ENCODE measurements at places on chromosomes 16 and 17.

- DNase-seq = no peak
Measured at GRCh38 chr17:54864070-54864469, 36.6 kb upstream of the TOM1L1 start.

DNA sequence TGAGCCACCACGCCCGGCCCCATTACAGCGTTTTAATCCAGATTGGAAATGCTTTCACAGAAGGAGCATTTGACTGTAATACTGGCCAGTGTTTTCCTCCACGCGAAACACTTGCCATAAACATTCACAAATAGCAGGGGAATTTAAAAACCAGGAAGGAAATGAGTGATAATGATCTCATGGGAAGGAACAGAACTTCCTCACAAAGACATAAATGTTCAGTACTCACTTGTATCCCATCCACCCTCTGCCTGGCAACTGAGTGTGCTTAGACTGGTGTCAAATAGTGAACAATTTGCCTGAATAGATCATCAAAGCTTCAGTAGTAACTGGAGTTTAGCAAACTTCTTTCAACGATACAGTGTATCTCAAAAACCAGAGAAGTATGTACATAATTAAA is 54.1 kb downstream of the PSMD12 start:
- DNase-seq = no peak

GRCh38 chr16:56780646-56781045 is 50.7 kb downstream of the NUP93 start:
- DNase-seq = peak; percentile 34

DNA sequence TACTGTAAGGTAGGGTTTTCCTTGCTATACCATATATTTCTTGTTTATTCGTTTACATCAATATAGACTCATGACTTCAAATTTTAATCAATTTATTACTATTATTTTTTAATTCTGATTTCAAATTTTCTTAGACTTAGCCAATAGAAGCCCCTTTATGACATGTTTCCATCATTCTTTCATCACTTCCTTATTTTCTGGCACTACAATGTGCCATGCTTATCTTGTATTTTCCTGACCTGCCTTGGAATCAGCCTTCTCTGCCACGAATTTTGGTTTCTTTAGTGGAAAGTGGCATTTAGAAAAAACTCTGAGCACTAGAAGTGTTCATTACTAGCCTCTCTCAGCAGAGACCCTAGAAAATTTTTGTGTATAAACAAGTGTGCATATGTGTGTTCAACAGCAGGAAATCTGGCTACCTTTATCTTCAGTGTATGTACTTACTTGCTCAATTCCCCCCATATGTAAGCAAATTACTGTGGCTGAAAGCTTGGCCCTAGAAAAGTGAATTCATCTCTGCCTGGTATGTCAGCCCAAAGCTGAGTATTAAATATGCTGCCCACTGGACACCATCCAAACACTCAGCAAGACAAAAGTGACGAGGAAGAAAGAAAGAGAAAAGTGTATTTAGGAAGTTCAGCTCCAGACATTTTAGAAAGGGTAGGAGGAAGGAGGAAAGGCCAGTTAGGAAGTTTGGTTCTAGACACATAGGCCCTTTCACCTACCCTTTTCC is 4.0 kb downstream of the STXBP4 start:
- no peak for DNase-seq

DNA sequence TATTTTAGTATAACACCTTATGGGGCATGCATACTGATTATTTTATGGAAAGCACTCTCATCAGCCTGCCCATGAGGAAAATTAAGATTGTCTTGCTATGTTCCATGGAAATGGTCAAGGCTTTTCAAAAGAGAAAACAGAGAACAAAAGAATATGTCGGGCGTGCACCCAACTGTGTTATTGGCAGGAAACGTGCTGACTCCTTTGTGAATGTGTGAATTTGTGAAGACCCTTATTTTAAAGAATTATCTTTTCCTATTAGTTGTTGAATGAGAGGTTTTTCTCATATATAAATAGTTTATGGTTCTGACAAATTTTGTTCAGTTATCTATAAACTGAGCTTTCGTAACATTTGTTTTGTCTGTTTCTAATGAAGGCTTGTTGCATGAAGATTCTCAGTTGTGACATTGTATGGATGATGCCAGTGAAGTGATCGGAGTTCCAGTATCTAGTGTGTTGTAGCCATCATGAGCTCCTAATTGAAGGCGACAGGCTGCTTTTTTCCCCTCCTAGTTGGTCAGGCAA is 180.0 kb downstream of the BCAS3 start:
- DNase-seq = no peak

- peak; percentile 81 for DNase-seq
Measured at GRCh38 chr17:39730095-39730921, at the start of gene MIEN1. MIEN1 (minus strand) TSS chr17:39730532; CDS start chr17:39730495, 37 bp downstream.

DNA sequence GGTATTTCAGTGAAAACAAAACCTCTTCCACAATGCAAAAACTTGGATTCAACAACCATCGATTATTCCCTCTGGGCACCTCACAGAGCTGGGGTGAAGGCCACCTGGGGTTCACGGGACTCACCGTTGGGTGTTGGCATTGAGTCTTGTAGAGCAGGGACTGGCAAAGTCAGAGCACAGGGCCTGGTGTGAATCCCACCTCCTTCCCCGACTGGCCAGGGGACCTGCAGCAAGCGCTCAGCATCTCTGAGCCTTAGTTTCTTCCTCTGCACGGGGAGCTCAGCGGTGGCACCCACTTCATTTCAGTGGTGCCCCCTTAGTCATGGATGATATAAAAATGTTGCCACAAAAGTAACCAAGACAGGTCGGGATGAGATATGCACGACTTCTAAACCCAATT is 100.4 kb downstream of the METRNL start:
- no peak for DNase-seq

DNA sequence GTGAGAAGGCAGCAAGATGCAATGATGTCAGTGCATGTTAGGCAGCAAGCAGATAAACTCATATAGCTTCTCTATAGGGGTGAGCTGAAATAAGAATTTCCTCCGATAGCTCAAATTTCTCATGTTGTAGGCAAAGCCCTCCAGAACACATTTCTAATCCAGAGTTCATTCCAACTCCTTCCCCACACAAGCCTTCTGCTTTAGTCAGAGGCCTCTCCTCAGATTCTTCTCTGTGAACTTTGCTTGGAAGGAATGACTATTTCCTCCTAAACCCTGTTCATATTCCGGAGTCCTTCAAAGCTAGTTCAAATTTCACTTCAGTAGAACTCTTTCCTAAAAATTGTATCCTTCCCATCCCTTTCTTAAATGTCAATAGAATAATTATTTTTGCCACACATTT is 144.8 kb downstream of the KCNJ2 start:
- no peak for DNase-seq

DNA sequence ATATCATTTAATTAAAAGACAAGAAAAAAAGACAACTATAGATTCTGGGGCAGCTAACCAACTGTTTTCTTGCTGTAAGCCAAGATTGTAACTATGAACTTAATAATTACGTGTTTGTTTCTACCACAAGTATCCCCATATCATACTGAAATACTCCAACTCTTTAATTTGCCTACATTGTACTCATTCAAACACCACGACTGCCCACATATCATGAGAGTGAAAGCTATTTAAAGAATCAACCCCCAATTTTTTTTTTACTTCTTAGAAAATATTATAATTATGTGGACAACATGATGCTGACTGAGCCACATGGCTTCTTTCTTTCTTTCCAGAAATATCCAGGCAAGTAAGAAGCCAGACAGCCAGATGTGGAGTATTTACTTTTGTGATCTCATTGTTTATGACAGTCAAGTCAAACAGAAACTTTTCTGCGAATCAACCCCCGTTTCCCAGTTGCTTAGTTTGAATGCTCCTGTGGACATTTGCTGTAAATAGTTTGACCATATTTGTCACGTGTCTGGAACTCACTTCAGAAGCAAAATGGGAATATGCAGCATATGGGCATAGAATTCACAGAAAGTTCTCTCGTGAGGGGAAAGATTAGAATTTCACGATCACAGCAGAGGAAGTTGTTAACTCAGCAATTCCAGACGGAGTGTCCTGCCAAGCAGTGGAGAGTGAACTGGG is 126.8 kb upstream of the PSMD7 start:
- no peak for DNase-seq

DNA sequence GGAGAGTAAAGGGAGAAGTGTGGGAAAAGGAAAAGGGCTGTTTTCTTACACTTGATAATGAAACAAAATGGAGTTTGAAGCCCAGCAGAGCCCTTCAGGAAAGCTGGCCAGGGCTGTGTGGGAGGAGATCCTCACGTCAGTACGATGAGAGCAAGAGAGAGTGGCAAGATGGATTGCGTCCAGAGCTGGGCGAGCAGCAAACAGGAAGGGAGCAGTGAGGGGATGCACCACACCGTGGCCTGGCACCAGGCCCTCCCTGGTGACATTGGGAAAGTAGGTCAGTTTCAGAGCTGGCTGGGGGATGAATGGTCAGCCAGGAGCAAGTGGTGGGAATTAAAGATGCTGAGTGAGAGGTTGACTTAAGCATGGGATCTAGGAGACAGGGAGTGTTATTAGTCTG is 273.6 kb downstream of the GRIN2A start:
- DNase-seq = no peak

- DNase-seq = no peak
Measured at GRCh38 chr16:70754851-70755600, 45.9 kb downstream of the VAC14 start.

GRCh38 chr16:22195695-22196558 is 10.2 kb upstream of the EEF2K start:
- DNase-seq = peak; percentile 91

DNA sequence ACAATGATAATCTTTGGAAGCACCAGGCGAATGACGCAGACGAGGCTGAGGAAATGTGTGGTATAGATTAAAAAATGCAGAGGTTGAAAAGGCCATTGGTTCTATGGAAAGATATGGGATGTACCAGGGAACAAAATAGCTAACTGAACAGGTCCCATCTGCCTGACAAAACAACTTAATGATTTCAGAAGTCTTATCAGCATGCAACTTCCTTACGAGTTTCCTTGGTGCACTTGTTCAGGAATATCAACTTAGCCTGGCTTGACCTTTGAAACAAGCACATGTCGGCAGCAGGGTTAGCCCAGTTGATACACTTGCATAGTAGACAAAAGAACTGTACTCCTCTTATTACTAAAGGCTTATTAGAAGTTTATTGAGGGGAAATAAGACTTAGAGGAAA is 90.9 kb upstream of the CDH11 start:
- no peak for DNase-seq

- no peak for DNase-seq
Measured at GRCh38 chr17:73798111-73798748, 154.0 kb upstream of the SDK2 start.

DNA sequence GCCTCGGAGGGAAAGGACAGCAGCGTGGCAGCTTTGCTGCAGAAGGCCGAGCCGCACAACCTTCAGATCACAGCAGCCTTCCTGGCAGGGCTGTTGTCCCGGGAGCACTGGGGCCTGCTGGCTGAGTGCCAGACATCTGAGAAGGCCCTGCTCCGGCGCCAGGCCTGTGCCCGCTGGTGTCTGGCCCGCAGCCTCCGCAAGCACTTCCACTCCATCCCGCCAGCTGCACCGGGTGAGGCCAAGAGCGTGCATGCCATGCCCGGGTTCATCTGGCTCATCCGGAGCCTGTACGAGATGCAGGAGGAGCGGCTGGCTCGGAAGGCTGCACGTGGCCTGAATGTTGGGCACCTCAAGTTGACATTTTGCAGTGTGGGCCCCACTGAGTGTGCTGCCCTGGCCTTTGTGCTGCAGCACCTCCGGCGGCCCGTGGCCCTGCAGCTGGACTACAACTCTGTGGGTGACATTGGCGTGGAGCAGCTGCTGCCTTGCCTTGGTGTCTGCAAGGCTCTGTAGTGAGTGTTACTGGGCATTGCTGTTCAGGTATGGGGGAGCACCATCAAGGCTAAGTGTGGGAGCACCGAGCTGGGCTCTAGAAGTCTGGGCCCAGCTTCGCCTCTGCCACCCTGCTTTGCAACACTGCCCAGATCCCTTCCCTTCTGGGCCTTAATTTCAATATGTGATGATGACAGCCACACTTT is 18.6 kb downstream of the NOD2 start:
- DNase-seq = no peak

DNA sequence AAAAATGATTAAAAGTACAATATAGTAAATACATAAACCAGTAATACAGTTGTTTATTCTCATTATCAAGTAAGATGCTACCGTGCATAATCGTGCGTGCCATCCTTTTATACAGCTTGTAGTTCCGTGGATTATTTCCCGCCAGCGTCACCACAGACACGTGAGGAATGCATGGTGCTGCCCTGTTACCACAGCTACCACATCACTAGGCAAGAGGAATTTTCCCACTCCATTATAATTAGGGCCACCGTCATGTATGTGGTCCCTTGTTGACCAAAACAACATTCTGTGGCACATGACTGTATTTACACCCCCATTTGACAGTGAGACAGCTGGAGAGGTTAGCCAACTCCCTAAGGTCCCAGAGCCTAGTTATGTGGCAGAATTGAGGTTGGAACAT is 30.5 kb upstream of the LGALS9 start:
- DNase-seq = no peak

GRCh38 chr17:2042390-2042847 is 597 bp downstream of the OVCA2 start:
- DNase-seq = peak; percentile 45

Data from hematopoietic multipotent progenitor cell treated with erythropoietin and hydrocortisone succinate and interleukin-3 and kit ligand, for 8 days (in vitro differentiated cells).